ENCODE measurements at places on chromosomes 1 and 21. TPM values are rescaled to one million over a fixed set of nuclear protein-coding genes. Genes with fewer than 3 reads are reported as not detected.

DNA sequence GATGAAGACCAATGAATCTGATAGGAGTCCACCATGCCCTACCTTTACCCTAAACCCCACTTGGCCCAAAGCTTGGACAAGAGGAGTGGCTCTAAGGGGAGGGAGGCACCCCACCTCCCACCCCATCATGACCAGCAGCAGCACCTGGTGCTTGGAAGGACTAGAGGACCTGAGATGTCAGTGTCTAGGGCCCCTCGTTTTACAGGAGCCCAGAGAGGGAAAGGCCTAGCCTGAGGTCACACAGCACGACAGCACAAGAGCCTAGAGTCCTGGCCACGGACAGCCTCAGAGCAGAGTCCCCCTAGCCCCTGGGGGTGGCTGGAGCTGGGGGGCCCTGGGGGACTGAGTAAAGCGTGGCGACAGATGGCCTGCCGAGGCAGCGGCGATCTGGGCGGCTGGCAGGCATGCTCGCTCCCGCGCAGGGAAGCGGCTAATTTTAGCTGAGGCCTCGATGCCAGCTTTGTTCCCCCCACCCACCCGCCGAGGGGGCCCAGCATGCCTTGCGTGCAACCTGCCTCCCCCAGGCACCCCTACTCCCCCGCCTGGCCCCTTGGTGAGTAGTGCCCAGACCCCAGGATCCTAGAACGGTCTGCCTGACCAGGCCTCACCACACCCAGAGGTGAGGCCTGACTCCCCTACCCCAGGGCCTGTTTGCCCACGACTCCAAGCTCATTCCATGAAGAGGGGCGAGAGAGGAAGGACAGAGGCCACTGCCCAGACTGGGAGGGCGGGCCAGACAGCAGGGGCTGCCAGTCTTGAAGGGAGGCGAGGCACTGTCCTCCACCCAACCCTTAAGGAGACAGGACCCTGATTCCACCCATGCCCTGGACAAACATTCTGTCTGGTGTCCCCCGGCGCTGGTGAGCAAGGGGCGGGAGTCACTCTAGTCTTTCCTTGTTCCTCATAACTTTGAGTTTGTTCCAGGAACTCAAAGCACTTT, 39.0 kb downstream of the AHDC1 start:
- no peak for DNase-seq

DNA sequence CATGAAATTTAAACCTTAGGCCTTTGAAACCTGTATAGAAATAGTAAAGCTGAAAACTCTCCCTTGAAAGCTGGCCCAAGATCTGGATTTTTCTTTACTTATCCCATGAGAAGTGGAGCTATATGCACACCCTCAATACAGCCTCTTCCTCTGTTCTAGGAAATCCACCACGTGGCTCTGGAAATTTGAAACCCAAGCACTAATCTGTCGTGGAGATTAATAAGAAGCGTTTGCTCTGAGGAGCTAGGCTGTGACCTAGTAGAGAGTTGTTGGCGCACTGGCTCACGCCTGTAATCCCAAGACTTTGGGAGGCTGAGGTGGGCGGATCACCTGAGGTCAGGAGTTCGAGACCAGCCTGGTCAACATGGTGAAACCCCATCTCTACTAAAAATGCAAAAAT, 291.3 kb upstream of the PLXNA2 start:
- DNase-seq, result no peak

- DNase-seq, result no peak
Observed at GRCh38 chr1:114105421-114105979, 48.2 kb downstream of the SYT6 start.

DNA sequence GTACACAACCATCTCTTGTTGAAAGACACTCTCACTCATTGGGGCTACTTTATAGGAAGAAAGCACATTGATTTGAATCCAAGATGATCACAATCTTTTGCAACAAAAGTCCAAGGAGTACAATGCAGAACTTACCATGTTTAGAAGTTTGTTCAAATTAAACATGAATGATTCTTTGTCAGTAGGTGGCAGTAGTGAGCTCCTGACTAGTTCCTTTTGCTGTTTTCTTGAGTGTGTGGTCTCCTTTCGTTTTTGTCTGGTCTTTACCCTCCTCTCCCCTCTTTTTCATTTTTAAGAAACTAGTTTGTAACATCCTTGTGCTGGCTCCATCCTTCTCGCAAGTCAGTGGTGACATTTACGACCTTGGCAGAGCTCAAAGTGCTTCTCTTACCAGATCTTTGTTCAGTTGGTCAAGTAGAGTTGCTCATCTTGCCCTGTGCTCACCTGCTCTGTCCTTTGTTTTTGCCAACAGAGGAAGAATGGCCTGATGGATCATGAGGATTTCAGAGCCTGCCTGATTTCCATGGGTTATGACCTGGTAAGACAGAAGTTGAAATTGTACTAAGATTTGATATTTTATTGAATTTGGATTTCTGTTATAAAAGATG, 35.7 kb upstream of the MTR start:
- DNase-seq, result peak; percentile 12

DNA sequence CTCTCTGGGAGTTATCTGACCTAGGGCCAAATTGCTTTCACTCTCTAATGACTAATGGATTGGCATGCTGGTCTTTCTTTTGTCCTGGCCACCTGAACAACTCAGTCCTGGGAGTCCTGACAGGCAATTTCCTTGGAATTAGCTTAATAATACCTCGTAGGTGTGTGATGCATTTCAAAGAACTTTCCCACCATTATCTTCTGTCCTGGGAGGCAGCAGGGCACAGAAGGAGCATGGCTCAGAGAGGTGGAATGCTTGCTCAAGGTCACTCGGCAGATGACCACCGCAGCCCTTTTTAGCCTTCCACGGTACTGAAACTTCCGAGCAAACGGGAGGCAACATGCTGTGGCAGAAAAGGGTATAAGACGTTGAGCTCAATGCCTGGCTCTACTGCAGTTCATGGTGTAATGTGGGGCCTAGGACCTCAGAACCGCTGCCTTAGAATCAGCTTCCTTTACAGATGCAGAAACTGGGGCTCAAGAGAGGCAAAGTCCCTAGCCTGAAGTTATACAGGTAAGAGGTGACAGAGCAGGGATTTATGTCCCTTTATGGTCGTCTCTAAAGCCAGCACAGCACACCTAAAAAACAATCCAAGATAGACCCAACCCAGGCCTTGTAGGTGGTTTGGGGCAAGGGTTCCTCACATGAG, 3.2 kb downstream of the ID3 start:
- no peak for DNase-seq

DNA sequence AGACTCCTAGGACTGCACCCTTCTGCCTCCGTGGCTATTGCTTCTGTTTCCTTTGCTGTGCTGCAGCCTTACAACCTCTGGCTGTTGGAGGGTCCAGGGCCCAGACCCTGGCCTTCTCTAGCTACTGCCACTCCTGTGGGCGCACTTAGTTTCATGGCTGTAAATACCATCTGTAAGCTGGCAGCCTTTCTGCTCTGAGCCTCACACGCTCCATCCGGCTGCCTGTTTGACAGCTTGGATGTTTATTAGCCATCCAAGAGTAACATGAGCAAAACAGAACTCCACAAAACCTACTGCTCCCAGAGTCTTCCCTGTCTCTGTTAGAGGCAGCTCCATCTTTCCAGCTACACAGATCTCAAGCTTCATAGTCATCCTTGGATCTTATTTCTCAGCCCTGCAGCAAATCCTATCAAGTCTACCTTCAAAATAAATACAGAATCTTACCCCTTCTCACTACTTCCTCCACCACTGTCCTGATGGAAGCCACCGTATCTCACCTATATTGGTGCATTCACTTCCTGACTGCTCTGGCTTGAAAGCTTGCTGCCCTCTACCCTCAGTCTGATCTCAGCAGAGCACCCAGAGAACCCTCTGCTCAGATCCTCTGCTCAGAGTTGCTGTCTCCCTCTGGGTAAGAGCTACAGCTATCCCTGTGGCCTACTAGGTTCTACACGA, 19.1 kb downstream of the SLC25A33 start:
- DNase-seq, result no peak

DNA sequence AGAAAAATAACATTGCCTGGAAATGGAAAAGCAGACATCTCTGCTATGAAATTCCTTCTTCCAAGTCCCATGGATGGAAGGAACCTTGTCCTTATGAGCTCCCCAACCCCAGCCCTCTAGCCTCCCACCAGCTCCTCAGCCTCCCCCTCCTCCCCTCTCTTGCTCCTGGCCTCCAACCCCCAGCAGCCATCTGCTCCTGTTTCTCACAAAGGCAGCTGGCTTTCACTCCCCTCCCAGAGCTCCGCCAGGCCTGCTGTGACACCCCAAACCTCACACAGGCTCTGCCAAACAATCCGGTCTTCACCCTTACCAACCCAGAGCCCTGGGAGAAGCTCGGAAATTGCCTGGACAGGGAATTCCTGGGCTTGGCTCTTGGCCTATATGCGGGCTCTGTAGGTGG, 69.2 kb downstream of the KLHDC7A start:
- no peak for DNase-seq

- DNase-seq, result no peak
Observed at GRCh38 chr1:105544475-105544874, 1512.0 kb upstream of the PRMT6 start.

DNA sequence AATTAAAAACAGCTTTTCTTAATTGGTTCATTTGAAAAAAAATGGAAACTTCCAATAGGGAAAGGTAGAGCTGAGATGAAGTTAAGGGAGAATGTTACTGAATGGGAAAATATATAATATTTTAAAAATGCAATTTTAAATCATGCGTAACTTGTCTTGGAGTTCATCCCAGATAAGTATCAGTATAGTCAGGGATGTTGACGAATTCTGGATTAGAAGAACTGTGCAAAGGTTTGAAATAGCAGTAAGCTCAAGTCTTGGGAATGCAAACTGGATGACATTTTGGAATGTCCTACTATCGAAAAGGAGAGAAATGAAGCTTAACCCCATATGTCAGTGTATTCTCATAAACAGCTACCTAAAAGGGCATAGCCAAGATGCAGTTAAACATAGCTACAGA, 4.0 kb upstream of the ST6GALNAC3 start:
- DNase-seq, result no peak

GRCh38 chr21:24824209-24824608, 783.1 kb downstream of the MRPL39 start:
- DNase-seq, result no peak

The SDC3 gene
- 15.0 TPM for total RNA-seq

The OR2T35 gene
- total RNA-seq, result not detected

The CFAP107 gene
- total RNA-seq, result not detected

The RHD gene
- total RNA-seq, result not detected

The PANK4 gene
- total RNA-seq, result 24.7 TPM

The SLX9 gene
- 28.6 TPM for total RNA-seq
